Urothelium cell line (cell line): ENCODE measurements at places on chromosomes 2 and 18.

DNA sequence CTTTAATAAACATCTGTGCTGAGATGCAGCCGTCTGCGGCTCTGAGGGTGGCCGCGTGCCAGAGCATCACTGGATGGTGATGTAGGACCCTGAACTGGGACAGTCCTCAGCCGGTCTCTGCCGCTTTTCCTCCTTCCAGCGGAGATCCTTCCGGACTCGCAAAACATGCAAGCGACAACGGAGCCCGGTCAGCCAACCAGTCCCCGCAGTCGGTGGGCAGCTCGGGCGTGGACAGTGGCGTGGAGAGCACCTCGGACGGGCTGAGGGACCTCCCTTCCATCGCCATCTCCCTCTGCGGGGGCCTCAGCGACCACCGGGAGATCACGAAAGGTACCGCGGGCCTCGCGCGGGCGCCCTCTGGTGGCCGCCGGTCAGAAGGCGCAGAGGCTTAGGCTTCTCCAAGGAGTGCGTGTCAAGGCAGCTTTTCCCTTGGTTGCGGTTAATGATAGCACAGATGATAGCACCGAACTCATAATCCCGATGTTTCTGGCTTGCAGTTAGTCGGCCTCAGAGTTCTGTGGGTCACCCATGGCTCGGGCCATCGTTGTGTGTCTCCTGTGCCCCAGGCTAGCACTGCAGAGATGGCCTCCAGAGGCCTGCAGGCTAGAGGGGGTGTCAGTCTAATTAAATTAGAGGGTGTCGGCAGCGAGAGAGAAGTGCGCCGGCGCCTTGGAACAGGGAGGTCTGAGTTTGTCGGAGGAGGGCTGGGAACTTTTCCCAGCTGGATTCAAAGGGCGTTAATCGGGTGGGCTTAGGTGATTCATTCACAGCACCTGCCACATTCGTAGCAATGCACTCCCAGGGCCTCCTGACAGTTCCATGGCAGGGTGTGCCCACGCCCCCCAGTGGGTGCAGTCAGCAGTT is 38.5 kb downstream of the LPIN1 start:
- DNase-seq, result peak; percentile 79

DNA sequence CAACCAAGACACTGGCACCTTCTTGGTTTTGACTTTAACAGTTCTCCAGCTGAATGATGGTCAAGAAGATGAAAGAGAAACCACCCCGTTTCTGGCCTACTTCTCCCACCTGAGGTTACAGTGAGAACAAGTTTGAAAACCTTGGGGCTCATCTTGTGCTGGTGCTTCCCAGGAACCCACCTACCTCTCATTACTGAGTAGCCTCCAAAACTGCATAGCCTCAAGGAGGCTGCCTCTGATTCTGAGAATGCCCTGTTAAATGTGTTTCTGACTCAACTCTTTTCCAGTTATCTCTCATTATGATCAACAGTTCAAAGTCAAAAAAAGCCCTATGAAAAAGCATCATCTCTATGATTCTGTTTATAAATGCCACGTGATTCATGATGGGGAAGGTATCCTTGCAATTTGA is 121.9 kb downstream of the CACNB4 start:
- DNase-seq, result no peak

DNA sequence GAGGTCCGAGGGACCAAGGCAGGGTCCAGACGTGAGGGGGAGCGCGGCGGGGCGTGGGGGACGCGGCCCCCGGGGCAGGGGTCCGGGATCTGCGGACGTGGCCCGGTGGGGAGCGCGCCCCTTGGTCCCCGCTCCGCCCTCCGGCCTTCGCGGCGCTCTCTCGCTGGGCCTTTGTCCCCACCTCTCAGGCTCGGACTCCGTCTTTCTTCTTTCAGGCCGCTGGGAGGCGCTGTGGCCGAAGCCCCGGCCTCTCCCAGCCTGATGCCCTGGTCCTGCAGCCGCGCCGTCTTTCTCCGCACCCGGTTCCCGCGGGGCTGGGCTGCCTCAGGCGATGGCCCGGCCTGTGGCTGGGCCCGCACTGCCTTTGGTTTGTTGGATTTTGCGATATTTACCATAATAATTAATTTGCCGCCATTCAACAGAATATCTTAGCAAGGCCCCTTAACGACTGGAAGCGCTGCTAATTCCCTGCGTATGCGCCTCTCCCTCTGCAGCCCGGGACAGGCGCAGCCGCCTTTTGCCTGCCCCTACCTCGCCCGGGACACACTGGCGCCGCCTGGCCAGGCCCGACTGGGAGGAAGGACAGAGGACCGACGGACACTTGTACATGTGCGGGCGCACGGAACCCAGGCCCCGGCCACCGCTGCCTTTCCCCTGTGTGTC is 10.8 kb downstream of the SIX3 start:
- DNase-seq, result no peak

DNA sequence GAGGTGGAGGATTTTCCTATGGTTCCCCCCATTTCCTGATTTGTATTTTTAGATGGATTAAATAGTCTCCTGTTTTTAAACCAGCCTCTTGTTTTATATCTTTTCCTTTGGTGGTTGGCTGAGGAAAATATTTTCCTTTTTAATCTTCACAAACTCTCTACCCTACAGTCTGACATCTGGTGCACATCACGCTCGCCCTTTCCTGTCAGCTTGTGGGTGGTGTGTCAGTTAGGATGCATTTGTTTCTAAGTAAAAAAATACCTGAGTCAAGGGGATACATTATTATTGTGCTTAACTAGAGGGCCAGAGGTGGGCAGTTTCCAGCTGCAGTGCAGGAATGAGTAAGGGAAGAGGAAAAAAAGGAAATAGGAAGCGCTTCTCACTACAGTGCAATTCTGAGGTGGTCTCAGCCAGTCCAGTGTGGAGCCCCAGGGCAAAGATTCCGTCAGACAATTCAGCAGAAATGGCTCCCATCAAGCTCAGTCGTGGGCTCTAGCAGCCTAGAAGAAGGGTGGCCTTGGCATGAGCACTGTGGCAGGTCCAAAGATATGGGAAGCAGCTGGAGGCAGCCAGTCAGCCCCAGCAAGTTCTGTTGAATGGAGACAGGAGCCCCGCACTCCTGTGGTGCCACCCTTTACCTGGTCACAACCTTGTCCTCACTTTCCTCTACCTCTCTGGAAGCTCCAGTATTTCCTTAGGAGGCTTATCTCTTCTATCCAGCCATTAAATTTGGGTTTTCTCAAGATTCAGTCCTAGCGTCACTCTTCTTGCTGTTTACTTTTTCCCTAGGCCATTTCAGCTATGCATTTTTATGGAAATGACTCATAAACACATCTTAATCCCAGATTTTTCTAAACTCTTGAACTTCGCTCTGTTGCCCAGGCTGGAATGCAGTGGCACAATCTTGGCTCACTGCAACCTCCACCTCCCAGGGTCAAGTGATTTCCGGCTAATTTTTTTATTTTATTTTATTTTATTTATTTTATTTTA is 18.5 kb downstream of the SFTPB start:
- DNase-seq, result no peak

GRCh38 chr2:135043345-135043744 is 3.9 kb downstream of the MAP3K19 start:
- no peak for DNase-seq

- no peak for DNase-seq
Measured at GRCh38 chr2:99554238-99554637, 64.4 kb upstream of the REV1 start.

DNA sequence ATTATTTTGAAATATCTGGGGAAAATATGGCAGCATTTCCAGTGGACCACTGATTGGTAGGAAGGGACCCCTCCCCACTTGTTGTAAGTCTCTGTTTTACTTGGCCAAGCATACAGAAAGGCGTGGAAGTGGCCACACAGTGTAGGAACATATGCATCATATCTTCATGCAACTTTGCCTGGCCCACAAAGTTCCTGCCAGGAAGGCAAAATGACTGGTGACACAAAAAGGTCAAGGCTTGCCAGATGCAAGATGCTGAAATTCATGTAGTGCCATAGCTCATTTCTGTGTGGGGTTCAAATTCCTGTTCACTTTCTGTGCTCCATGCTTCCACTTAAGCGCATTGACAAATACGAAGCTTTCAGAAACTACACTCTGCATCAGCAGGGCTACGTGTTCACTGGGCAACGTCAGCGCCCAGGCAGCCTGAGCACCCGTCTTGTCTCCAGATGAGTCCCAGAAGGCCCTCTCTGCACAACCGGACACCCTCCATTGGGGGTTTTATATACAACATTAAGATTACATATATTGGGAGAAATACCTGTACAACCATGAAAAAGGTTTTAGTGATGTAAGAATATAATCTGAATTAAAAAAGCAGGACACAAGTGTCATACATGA is 3.6 kb downstream of the DYNC2LI1 start:
- no peak for DNase-seq

- no peak for DNase-seq
Measured at GRCh38 chr2:238892204-238892500, 44.3 kb downstream of the TWIST2 start.

- no peak for DNase-seq
Measured at GRCh38 chr18:38941711-38942561, 1376.3 kb upstream of the CELF4 start.

DNA sequence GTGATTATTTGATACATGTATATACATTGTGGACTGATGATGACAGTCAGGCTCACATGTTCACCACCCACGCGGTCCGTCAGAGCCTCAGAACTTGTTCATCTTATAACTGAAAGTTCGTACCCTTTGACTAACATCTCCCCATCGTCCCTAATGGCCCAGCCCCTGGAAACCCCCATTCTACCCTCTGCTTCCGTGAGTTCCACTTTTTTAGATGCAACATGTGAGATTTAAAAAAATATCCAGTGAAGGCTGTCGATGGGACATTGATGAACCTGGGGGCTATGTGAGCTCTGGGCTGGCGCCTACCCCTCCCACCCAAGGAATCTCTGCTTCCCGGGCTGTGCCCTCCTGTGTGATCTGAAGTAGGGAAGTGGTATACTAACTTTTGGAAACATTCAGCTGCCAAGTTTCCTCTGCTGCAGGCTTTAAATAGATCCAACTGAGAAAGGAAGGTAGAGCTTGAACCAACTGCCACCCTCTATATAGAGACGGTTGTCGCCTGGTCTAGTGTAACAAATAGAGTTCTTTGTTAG is 163.8 kb downstream of the FAM210A start:
- DNase-seq, result no peak

DNA sequence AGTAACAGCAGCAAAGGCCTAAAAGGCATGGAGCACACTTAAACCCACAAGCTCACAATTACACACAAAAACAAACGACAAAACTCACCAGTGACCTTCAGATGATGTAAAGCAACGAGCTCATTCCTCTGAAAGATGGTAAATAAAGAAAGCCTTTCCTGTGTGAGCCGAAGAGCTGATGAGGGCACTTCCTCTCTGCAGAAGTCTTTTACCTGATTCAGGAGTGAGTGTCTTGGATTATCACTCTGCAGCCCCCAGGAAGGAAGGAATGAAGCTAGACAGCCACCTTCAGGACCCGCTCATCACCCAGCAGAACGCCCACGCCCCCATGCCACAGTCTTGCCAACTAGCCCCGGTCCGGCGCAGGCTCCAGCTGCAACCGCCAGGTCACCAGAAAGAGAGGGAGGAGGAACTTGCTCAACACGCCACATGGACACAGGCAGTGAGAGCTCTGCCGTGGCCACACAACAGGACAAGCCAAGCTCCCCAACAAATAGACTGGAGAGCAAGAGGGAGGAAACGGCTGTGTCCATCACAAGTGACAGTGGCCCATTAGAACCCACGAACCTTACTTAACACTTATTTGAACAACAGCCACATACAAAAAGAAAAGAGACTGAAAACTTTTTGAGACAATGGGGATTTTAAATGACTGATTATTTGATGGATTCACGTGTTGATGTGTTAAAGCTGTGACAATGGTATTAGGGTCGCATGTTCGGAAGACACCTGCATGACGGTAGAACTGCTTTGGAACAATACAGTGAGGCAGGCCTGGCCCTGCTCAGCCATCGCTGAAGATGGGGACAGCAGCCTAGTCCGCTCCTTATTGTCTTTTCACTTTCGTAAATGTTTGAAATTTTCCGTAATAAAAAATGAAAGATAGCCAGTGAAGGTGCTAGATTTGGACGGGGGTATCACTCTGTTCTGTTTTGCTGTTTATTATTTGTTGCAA is 127.3 kb downstream of the HDAC4 start:
- no peak for DNase-seq

- no peak for DNase-seq
Measured at GRCh38 chr2:7108792-7109532, 191.8 kb downstream of the RNF144A start.

DNA sequence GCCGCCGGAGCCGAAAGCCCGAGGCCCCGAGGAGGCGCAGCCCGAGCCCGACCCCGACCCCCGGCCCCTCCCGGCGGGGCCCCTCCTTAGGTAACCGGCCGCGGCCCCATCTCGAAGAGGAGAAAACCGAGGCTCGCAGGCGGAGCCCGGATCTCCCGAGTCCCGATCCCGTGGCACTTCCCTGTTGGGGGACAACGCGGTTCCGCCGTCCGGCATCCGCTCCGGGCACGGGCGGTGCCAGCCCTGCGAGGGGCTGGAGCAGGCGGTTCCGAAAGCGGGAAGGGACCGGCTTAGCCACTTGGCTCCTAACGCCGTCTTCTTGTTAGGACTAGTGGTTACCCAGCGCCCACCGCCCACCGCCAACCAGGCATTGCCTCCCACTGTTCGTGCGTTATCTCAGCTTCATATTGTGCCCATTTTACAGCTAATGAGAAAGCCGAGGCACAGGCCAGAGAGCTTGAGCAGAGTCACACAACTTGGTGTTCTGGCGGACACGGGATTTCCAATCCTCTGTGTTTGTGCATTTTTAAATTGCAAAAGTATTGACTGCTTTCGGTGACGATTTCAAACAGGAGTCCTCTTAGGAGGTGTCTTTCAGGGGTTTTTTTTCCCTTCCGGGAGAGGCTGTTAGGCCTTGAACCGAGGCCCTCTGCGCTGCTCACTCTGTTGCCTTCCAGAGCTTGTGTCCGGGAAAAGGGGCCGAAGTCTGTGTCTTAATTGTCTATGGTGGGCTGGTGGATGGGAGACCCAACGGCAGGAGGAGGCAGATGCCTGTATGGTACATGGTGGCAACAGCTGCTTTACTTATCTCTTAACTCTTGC is 562 bp downstream of the CENPA start:
- DNase-seq, result peak; percentile 55

DNA sequence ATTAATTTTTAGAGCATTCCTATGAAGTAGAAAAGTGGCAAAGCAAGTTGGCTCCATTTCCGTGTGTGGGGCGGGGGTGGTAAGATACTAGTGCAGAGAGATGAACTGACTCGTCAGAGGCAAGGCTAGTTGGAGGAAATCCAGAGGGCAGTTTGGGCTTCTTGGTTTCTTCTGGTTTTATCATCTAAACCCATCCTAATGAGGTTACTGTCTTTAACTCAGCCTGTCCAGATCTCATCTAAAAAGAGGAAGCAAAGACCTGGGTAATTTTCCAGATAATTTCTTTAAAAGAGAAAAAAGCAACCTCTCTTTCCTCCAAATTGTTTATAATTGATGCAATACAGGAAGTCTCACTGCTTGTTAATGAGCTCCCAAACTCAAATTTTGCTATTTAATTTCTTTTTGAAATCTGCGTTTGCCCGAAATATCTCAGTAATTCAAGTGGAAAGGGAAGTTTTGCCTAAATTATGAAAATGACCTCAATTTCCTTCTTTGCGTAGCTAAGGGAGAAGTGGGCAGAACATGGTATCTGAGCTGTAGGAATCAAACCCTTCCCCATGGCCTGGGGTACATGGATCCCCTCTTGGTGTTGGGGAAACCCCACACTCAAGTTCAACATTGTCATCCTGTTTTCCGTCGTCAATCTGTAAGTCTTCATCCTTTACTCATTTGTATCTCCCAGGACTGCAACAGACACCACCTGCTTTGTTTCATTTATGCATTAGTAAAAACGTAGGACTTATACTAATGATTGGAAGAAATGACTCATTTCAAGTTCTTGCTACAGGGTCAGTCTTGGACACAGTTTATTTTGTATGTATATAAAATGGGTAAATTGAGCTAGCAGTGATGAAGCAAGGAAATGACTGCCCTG is 89.1 kb upstream of the KLF7 start:
- DNase-seq, result peak; percentile 28

GRCh38 chr2:165193178-165193777 is 10.6 kb downstream of the SCN3A start:
- no peak for DNase-seq
